Activated B cell treated with CpG ODN at 0.5 μM for 24 hours (primary cell): ENCODE measurements at places on chromosomes 5 and 9. TPM values are rescaled to one million over a fixed set of nuclear protein-coding genes. Genes with fewer than 3 reads are reported as not detected.

The SHISAL2B gene
- total RNA-seq: not detected in 2 replicates

- DNase-seq: no peak
Observed at GRCh38 chr5:142576303-142576702, 109.6 kb downstream of the FGF1 start.

DNA sequence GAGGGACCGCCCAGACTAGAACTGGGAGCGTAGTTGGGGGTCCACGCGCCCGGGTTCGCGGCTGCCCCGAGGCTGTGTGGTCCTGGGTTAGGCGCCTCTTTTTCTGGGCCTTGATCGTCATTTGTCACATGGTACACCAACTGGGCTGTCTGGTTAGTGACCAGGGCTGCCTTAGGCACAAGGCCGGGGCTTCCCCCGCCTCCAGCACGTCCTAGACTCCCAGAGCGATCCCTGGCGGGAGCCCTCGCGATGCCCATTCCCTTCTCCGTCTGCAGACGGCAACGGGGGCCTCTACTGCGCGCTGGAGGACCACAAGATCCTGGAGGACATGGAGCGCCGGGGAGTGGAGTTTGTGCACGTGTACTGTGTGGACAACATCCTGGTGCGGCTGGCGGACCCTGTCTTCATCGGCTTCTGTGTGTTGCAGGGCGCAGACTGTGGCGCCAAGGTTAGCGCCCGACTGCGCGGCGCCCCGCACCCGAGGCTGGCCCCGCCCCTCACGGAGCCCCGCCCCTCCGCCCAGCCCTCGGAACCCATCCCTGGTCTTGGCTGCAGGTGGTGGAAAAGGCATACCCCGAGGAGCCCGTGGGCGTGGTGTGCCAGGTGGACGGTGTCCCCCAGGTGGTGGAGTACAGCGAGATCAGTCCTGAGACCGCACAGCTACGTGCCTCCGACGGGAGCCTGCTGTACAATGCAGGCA, 1.5 kb downstream of the UAP1L1 start:
- no peak for DNase-seq

DNA sequence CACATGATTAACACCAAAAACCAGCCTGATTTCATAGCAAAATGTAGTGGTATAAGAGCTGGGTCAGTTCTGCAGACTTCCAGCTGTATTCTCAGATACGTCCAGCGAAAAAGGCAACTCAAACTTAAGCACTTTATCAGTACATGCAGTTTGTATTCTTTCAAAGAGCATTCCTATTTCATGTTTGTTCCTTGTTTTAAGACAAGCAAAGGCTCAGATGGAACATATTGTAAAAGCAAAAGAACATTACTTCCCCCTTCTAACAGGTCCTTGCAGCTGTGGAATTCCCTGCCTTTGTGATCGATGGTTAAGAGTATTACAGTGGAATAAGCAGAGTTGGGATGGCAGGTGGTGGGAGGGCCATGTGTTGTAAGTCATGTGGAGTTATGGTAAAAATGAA, 86.3 kb upstream of the GRHPR start:
- DNase-seq: no peak

DNA sequence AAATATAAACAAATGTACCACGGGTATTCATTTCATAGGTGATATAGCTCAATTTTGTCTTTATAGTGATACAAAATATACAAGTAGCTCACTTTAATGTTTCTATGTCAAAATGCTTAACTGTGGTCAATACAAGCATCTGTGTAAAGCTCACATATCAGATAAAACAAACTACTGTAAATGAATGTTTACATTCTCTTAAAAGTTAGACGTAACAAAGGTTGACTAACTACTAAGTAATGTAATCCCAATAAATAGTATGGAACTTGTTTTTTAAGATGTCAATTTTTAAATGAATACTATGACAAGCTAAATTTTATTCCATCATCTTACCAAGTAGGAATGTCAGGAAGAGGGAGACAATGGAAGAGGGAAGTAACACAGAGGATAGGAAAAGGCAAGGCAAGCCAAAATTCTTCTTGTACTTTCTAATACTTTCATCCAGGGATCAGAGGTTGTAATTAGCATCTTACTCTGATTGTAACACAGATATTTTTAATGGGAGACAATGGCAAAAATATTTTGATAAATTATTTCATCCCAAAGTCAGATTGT, 105.5 kb downstream of the STRBP start:
- no peak for DNase-seq
